ENCODE measurements at places on chromosomes 2 and 18.

DNA sequence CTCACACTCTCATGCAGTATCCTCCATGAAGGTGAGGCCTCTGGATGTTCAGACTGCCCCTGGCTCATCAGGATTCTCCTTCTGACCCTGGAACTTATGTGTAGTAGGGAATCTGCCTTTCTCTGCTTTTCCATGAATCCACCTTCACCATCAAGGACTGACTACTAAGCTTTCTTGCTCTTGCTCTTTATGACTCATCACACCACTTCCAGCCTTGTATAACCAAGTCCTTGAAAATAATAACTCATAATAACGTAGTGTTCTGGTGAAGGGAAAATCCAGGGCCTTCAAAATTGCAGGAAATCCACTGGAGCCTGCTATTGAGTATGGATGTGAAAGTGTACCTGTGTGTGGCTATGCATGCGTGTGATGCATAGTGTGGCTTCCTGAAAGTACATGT, 11.3 kb upstream of the KCNS3 start:
- DNase-seq, result no peak

DNA sequence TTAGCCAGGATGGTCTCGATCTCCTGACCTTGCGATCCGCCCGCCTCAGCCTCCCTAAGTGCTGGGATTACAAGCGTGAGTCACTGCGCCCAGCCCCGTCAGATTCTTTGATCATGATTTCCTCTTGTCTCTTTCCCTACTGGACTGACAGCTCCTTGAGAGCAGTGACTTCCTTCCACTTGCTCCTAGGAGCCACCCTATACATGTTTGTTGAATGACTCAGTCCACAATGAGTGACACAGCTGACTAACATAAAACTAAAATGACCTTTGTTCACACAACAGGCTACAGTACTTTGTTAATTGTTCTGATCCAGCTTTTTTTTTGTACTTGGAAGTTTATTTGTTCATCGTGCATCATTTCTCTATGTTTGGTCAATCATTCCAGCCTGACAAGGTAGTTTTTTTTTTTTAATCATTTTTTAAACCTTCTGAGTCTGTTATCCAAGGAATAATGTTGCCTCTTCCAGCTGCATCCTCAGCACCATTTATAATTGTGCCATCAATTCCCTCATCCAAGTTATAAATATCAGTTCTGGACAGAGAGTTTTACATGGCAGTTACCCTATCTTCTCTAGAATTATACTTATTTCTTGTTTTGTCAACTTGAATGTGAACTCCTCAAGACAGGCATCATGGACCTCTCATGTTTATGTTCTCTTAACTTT, 42.9 kb upstream of the TUBA3E start:
- DNase-seq, result no peak

- DNase-seq, result no peak
Measured at GRCh38 chr2:120780402-120780801, 44.7 kb downstream of the GLI2 start.

DNA sequence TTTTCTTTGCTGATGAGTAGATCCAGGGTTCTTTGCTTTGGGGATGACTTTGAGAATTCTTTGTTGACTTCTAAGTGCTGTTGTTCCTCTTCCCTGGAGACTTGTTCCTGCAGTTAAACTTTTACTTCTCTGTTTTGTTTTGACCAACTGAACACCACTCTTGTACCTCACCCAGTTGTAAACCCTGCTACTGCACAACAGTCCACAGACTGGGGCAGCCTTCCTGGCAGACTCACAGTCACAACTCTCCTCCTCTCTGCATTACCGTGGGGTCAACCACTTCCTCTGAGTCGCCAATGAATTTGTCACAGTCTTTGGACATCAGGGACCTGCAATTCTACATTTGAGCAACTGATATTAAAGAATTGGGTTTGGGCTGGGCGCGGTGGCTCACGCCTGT, 3.8 kb upstream of the SLC8A1 start:
- no peak for DNase-seq

DNA sequence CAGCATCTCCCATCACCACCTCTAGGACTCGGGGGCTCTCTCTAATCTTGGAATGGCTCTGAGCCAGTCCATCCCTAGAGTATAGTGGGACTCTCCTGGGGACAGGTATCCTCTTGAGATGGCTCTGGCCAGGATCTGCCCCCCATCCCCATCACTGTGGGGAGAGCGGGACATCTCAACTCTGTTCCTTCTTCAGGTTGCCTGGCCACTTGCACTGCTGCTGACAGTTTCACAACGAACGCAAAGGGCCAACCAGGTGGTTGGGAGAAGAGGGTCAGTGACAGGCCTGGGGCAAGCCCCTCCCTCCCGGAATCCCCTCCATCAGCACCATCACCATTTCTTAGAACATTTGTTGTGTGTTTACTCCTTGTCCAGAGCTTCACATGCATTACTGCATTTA, 62.6 kb downstream of the CIB4 start:
- no peak for DNase-seq

- DNase-seq, result no peak
Measured at GRCh38 chr2:235677276-235677788, 183.5 kb downstream of the AGAP1 start.

- no peak for DNase-seq
Measured at GRCh38 chr2:237527233-237527632, 39.1 kb upstream of the PRLH start.

DNA sequence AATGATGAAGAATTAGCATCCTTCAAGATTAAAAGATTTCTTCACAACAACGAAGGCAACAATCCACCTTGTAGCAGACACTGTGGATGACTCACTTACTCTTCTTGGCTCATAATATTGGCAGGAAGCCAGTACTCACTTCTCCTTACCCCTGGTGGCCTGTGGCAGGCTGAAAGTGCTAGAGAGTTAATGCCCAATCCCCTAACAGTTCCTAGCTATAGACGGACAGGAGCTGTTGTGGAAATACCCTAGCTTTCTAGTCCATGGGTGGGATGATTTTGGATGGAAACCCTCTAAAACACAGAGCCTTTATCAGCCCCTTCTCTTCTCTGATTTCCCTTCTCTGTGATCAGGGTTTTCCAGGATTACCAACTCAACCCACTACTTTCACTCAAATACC, 128.6 kb upstream of the NYAP2 start:
- no peak for DNase-seq

GRCh38 chr18:47151439-47151838, 1.1 kb upstream of the HDHD2 start:
- no peak for DNase-seq

GRCh38 chr2:127199223-127199622, 20.9 kb downstream of the CYP27C1 start:
- DNase-seq, result peak; percentile 78

GRCh38 chr2:104856086-104856972, 2.4 kb downstream of the POU3F3 start:
- DNase-seq, result no peak

DNA sequence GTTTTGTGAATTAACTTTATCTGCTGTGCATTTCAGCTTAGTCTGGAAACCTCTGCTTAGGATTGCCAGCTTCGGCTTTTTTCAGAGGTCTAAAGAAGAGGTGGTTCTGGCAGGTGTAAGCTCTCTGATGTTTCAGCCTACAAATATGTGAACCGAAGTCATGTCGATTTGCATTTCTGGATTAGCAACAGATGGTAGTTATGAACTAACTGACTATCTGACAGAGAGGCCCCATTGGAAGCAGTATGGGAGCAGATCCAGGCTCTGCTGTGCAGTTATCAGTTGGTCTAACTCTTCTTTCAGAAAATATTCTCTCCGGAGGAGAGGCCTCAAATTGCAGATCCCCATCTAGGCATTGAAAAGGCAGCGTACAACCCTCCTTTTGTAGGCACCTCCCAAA, 32.7 kb upstream of the SPRED2 start:
- DNase-seq, result no peak

GRCh38 chr18:6397931-6398566, 16.7 kb downstream of the L3MBTL4 start:
- DNase-seq, result no peak

DNA sequence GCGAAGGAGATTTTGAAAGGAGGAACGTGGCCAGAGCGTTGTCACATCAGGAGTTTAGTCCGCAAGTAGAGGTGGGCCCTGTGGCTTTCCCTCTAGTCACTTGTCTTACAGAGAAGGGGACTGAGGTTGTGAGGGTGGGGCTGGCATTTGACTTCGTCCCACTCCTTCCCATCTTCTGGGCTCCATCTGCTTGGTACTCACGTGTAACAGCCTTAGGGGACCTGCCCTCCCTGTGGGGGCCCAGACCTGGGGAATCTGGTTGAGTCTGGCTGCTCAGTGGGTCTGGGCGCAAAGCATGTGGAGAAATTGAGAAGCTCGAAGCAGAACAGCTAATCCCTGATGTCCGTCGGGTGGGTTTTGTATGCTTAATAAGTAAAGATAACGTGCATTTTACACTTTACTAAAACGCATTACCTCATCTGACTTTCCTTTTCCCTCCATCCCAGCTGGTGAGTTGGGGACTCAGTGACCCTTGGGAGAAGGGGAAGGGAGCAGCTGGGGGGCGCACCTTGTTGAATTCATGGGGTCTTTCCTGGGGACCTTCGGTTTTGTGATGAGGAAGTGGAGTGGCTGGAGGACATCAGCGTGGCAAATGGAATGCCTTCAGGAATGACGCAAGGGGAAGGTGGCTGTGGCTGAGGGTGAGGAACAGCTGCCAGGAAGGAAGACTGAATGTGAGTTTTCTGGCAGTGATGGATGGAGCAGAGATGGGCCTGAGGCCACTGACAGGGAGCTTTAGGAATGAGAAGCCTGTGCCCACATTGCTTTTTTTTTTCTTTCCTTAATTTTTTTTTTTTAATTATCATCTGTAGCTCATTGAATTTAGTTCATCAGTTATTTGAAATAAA, 44.8 kb downstream of the ASAP2 start:
- no peak for DNase-seq

DNA sequence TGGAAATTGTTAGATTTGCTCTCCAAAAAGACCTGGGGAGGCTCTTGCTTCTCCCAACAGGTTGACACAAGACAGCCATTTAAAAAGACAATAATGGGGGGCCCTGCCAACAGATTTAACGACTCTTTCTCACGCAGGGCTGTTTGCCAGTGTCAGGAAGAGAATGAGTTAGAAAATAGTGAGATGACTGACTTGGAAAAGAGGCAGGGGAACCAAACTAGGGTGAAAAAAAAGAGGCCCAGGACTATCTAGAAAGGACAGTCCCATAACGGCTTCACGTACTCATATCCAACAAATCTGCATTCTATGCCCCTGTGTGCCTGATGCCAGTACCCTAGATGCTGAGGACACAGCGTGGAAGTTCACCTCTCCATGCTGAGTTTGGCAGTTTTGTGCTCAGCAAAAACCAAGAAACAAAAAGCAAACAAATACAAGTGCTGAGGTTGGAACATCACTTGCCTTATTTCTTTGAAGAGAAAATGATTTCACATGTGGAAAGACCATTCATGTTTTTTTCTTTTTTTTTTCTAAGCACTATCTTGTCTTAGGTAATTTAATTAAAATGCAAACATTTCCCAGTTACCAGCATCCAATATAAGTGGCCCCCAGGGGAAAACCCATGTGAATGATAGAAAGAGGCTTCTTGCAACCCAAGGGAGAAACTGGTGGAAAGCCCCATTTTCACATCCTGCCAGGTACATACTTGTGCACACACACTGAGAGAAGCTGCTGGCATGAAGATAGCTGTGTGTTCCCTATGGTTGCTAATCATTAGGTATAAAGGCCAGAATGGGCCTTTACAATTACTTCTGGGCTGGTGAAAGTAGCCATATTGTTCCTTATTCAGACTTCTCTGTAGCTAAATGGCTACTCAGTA, 10.6 kb upstream of the WIPF1 start:
- no peak for DNase-seq

GRCh38 chr18:64127172-64127571, 21.7 kb downstream of the LINC00305 start:
- DNase-seq, result no peak

GRCh38 chr2:74884118-74884762, 50.3 kb downstream of the HK2 start:
- DNase-seq, result peak; percentile 15

GRCh38 chr2:3736112-3736511, 32.7 kb downstream of the DCDC2C start:
- DNase-seq, result peak; percentile 27

GRCh38 chr2:24878341-24878740, 41.7 kb downstream of the ADCY3 start:
- no peak for DNase-seq

DNA sequence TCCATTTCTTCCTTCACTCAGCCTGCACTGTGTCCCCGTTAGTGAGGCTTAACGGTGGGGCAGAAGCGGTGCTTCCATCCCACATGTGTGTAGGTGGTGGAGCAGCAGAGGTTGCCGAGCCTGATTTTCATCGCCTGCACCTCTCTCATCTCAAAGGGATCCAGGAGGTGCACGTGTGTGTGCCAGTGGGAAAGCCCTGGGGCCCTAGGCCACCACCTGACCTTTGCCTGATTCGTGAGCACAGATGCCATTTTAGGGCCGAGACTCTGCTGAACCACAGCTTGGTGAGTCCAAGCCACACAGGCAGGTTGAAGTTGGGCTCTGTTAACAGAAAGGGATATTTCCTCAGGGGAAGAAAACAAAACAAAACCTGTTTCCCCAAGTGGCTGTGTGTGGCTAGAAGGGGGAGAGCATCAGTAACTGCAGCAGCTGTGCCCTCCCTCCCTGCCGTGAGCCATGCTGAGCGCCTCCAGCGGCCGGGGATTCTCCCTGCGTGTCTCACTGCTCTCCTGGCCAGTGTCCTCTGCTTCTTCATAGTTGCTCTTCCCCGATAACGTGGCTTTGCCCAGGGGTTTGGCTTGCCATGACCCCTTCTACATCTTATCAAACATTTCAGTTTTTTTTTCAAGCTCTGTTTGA, 81.5 kb downstream of the MAPRE2 start:
- DNase-seq, result no peak

DNA sequence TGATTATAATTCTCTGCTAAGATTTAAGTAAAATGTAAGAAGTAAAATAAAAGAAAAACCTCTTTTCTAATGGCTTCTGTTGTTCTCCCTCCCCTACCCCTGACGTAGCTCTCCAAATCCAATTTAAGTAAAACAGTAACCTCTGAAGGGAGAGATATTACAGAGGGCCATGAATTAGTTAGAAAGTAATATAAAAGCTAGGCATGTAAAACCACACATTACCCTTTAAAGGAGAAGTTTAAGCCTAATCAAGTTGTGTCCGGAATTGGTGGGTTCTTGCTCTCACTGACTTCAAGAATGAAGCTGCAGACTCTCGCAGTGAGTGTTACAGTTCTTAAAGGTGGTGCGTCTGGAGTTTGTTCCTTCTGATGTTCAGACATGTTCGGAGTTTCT, 116.9 kb upstream of the SCN7A start:
- DNase-seq, result no peak

DNA sequence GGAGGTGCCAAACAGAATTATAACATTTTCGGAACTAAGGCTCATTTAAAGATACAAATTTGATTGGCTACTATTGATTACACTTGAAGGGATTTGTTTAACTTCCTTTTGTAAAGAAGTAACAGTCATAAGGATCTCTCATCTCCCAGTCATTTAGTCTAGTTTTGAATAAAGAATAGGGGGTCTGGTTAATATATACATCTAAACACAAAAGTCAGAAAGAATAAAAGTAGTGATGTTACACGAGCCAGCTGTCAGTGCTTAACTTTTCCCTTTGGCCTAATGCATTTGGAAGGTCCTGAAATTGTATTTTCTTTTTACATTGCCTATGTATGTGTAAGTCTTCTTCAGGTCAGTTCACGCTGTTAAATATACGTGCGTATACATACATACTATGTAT, 8.1 kb downstream of the SEPTIN2 start:
- no peak for DNase-seq
